ENCODE measurements at places on chromosomes 5 and 9. TPM values are rescaled to one million over a fixed set of nuclear protein-coding genes. Genes with fewer than 3 reads are reported as not detected.

The WNT8A gene
- not detected for polyA plus RNA-seq

The SPARC gene
- 30.7 TPM for polyA plus RNA-seq

The SPINK1 gene
- not detected for polyA plus RNA-seq

DNA sequence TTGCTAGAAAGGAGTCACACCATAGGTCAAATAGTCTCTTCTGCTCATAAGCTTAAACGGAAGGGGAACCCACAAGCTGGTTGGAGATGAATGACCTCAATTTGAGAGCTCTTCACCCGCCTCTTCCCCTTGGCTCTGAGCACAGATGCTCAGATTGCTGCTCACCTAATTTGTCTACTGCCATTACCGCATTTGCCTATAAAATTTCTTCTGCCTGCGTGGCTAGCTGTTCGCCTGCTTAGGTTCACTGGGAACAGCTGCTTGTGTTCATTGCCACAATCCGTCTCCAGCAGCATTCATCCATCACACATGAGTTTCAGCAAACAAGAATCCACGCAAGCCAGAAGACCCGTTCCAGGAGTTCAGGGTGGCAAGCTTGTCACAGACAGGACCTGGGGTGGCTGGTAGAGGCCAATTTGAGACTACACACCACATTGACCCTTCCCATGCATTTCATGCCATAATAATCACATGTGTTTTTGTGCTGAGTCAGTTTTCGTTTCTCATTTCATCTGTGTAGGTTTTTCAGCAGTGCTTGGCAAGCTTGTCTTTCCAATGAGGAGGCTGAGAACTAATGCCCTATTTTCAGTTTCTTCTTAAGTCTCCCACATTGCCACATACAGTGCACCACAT is 50.2 kb upstream of the DNAH5 start:
- no peak for DNase-seq

GRCh38 chr5:433836-434235 is 9.1 kb upstream of the EXOC3 start:
- DNase-seq, result no peak

The GABRA1 gene
- polyA plus RNA-seq, result not detected

The PSD2 gene
- polyA plus RNA-seq, result not detected

GRCh38 chr9:80792726-80793125 is 896.6 kb downstream of the TLE1 start:
- no peak for DNase-seq

The STPG3 gene
- not detected for polyA plus RNA-seq

DNA sequence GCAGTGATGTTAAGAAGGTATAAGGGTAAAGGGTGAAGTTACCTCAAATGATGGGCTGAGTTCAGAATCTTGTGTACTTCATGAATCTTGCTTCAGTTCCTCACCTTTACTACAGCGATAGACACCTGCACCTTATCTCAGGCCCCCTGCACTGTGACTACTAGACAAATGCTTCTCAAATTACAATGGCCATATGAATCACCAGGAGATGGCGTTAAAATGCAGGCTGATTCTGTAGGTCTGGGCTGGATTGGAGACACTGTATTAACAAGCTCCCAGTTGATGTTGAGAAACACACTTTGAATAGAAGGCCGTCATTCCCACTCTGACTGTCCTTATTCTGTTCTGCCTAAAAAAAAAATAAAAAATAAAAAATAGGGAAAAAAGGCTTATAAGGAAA is 29.8 kb downstream of the TARS1 start:
- DNase-seq, result no peak

- DNase-seq, result peak; percentile 27
Observed at GRCh38 chr9:84293001-84293798, 47.4 kb downstream of the SLC28A3 start.

DNA sequence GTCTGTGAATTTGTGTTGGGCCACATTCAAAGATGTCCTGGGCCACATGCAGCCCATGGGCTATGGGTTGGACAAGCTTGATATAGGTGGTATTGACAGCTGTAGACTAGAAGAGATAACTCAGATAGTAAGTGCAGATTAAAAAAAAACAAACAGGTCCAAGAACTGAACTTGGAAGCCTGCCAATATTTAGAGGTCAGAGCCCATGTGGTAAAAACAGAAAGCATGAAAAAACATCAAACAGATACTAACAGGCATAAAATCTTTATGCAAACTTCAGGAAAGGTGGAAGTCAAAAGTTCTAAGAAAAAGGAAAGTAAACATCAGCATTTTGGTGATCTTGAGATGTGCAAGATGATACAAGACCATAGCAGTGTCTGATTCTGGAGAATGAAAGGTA is 155.1 kb upstream of the NR4A3 start:
- no peak for DNase-seq

GRCh38 chr5:17147170-17147569 is 70.3 kb upstream of the BASP1 start:
- no peak for DNase-seq

The TYRP1 gene
- polyA plus RNA-seq, result not detected

DNA sequence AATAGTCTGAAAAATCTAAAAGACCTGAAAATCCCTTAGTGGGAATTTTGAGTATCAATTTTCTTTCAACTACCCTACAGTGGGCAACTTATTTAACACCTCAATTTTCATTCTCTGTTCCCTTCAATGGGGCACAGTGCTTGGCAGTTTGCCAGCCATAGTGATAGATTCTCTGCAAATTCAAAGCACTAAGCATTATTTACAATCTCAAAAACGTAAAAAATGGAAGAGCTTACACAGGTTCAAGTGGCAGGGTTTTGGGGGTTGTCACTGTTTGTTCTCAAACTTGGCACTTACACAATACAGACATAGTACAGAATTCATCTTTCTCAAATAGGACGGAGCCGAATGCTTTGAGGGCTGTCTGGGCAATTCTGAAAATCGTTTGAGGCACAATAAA is 515.0 kb downstream of the EFNA5 start:
- no peak for DNase-seq

DNA sequence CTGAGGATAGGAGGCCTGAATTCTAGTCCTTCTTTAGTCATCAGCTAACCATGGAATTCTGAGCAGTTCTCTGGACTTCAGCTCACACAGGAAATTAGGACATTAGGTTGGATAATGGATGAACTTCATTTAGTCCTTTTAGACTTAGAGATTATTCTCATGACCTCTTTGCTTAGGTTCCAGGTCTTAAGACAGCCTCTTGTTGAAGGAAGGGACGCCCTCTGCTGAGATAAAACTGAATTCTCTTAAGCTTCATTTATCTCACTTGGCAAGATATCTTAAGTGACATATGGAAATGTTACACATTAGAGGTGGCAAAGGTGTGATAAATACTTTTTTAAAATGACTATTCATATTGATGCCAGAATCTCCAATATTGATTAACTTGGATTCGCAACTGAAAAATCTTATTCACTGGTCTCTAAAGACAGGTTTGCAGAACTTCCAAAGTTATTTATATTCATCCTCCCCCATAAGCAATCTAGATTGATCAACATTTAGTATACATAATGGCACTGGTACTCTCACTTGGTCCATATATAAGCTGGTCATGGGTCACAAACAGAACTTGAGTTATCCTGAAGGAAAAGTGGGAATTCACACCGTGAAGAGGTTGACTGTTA is 16.9 kb upstream of the ZNF366 start:
- DNase-seq, result peak; percentile 28

All from naive B cell (primary cell).